ENCODE measurements at places on chromosomes 6 and 20.

DNA sequence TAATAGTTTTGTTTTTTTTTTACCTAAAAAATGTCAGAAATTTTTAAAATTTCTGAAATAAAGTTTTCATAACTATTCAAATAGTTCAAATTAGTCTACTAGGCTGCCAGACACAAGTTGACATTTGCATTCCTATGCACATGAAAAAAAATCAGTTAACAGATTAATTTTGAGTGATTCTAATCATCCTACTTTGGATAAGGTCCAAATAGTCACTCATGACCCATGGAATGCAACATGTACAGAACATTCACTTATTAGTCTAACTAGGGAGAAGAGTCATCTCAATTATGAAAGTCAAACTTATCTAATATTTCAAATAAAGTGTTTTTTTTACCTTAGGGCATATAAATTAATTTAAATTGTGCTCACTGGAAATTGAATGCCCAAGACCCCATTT, 390.2 kb downstream of the EPM2A start:
- DNase-seq, result no peak

DNA sequence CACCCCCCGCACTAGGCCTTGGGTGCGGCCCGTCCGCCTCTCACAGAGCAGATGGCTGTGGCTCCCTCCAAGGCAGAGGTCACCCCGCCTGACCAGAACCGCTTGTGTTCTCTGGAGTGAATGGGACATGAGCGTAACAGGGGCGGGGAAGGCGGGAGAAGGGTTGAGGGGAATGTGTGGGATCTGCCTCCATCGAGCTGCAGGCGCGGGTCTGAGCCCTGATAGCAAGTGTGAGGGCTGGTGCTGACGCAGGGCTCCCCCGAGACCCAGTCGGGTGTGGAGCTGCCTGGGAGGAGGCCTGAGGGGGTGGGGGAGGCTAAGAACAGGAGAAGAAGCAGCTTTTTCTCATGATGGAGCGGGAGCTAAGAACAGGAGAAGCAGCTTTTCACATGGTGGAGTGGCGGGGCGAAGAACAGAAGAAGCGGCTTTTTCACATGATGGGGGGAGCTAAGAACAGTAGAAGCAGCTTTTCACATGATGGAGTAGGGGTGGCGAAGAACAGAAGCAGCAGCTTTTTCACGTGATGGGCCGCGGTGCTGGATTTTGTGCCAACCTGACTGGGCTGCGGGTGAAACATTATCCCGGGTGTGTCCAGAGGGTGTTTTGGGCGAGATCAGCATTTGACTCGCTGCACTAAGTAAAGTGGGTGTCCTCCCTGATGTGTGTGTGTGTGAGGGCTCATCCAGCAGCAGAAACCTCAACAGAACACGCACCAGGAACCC, 169.3 kb downstream of the TTLL2 start:
- peak; percentile 38 for DNase-seq

- DNase-seq, result no peak
Measured at GRCh38 chr6:22295145-22295544, 1.7 kb downstream of the PRL start.

DNA sequence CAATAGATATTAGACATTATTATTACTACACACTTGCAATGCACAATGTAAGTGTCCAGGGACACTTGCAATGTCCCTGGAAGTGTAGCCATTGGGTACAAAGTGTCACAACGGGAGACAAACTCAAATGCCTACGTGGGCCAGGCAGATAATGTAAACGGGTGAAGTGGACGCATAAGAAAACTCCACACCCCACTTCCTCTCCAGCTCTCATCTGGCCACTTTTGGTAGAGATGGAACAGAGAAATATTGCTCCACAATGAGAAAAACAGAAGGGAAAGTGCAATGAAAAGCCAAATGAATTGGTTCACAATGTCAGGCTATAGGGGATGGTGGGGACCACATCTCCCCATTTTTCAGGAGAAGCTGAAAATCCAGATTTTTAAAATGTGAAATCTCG, 9.4 kb downstream of the SULF2 start:
- no peak for DNase-seq

DNA sequence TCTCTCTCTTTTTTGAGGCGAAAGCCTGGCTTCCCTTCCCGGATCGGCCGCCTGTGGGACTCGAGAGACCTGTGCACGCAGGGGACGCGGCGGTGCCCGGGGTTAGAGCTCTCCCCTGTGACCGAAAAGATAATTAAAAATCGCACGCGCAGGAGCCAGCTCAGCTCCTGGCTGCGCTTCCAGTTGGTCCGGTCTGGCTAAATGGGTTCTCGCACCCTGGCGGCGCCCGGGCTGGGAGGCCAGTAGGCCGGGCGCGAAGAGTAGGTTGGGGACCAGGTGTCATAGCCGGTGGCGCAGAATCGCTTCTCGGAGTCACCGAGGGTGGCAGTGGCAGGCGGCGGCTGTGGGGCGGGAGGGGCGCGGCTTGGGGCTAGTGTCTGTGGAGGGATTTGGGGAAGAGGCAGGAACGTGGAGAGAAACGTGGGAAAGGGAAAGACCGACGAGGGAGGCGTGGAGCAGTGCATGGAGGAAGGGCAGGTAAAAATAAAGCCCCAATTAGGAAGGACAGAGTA, 41.9 kb upstream of the SUPT3H start:
- peak; percentile 79 for DNase-seq

DNA sequence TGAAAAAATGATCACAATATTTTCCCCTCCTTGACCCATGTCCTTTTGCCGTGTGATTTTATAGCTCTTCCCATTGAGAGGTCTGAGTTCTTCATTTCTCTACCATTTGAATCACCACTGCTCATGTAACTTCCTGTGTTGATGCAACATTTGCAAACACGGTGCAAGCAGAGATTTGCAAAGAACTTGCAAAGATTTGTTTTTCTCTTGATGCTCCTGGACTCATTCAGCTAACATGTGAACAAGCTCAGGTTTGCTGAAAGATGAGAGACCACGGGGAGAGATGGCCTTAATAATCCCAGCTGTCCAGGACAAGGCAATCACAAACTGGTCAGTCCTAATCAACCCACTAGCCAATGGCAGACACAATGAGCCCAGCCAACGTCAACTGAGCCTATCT, 8.6 kb downstream of the VNN2 start:
- DNase-seq, result no peak

DNA sequence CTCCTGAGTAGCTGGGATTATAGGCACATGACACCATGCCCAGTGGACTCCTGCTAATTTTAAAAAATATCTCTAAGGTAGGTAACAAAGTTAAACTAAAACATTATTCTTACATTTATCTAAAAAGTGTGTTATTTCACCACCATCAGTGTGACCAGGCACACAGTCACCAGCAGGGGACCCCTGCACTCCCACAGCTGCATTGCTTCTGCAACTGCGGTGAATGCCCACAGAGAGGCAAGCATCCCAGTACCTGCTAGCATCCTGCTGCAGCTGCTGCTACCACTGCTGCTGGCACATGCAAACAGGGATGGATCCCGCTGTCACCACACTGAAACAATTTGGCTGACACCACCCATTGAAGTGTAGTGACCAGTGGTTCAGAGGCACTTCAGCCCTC, 21.9 kb upstream of the EPB41L2 start:
- DNase-seq, result no peak

DNA sequence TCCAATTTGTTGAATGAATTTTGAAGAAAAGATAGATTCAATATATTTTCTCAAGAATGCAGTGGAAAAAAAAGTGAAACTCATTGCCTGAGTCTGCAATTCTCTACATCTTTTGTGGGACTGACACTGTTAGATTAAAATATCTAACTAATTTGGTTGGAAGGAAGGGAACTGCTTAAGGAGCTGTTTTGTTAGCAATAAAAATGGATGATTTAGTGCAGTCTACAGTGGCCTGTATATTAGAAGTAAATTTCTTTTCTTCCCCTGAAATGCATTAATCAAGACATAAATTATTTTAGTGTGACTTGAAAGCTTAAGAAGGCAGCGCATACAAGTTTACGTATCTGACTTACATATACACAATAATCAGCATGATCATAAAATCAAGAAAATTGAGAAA, 1332.6 kb downstream of the EPHA7 start:
- DNase-seq, result no peak

- DNase-seq, result peak; percentile 75
Measured at GRCh38 chr6:145814035-145814500, 527 bp downstream of the FBXO30 start.

- no peak for DNase-seq
Measured at GRCh38 chr20:46070215-46070900, 19.4 kb downstream of the NCOA5 start.

GRCh38 chr6:101401792-101402621, 8.5 kb downstream of the GRIK2 start:
- peak; percentile 87 for DNase-seq

DNA sequence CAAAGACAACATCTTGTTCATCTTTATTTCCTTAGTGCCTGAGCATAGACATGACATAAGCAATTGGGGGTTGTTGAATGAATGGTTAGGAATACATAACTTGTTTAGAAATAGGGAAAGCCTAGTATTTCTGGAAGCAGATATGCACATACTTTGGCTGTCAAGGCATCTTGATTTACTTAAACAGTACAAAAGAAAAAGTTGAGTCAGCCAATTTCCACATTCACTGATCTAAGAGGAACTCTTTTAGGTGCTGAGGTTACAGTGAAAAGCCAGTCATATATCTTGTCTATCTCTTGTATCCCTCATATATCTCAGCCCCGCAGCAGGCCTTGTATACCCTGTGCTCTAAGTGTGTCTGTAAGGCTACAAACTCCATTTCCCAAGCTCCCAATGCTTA, 11.6 kb downstream of the ZKSCAN4 start:
- DNase-seq, result no peak

DNA sequence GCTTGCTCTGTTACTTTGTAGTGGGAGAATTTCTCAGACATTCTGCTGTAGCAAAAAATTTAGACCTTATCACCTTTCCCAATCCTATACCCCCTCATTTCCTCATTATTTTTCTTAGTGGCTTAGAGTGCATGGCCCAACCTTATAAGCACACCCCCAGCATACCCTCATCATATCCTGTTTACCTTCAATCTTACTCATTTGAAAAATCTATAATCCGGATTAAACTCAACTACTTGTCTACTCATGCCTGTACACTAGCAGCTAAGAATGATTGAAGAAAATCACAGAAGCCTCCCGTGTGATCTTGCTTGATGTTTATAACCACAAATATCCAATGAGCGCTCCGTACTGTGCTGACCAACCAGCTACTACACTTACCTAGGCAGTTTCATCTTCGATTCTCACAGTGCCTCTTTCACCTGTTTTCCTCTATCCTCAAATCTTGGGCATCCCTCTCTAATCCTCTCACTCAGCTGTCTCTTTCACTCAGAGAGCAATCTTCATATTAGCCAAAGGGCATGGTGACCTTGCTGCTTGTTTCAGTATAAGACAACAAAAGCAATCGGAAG, 36.6 kb downstream of the AIG1 start:
- no peak for DNase-seq

- DNase-seq, result no peak
Measured at GRCh38 chr6:8194490-8194889, 92.1 kb upstream of the EEF1E1 start.

- DNase-seq, result no peak
Measured at GRCh38 chr6:108714101-108714765, 134.0 kb upstream of the ARMC2 start.

- DNase-seq, result no peak
Measured at GRCh38 chr20:34300256-34300806, 2.8 kb downstream of the AHCY start.

- no peak for DNase-seq
Measured at GRCh38 chr20:39775110-39775509, 813.0 kb downstream of the DHX35 start.

DNA sequence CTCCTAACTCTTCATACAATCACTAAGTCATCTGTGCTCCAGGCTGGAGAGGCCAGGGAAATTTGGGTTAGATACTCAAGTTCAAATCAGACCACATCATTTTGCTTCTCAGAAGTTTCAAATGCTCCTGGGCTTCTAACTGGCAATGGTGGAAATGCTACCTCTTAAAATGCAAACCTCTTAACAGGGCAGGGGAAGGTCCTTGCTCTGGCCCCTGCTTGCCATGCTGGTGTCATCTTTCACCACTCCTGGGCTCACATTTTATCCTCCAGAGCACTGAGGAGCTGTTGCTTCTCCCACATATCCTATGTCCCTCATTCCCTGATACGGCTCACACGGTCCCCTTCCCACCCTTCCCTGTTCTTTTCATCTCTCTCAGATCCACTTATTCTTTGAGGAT, 41.8 kb upstream of the NT5E start:
- no peak for DNase-seq

GRCh38 chr6:166032366-166033200, 135.1 kb downstream of the TBXT start:
- no peak for DNase-seq

DNA sequence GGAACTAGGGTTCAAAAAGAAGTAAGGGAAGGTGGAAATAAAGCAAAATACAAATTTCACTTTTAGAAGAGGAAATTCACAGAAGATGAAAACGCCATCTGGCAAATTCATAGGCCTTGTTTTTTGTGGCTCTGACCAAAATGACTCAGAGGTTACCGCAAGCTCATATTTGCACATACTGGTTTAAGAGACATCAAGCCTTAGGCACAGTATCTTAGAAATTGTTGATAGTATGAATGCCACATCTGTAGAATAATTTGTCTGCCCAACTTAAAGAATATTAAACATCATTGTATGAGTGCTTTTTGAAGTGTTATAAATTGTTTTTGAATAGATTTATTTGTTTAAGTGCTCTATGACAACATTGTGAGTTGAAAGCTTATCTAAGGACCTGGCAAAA, 10.6 kb downstream of the TAAR1 start:
- no peak for DNase-seq

GRCh38 chr6:134714113-134714512, 235.8 kb downstream of the ALDH8A1 start:
- DNase-seq, result no peak

DNA sequence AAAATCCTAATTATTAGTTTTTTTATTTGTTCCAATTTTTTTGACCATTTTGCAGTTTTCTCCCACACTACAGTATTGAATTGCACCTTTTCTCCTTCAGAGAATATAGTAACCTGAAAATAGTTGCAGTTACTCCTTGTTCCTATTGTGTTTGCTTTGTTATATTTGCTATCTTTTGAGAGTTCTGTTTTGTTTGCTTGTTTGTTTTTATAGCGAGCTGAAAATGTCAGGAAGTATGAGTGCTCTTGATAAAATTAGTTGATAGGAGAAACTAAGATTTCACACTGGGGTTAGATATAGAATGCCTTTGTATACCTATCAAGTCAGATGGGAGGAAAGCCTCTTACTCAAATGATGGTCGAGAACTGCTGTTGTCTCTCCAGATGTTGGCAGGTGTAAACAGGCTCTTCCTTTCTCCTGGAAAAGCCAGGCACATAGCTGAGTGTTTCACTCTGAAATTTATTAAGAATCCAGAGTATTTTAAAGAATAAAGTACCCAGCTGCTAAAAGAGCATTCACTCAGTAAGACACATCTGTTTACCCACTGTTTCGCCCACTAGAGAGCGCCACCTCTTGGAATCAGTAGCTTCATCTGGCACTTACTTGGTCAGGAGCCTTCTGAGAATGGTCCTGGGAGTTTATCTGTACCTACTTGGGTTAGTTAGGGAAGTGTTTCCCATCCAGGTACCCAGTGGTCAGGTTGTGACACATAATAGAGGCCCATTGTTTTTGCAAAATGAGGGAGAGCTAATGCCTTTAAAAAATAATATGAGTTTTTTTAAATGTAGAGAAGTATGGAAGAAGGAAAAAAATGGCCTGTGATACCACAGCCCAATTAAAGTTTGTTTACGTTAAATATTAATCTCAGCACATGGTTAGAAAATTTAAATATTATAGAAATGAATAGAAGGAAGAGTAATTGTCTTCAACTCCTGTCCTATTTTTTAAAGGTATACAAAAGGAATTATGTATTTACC, 11.2 kb downstream of the NT5DC1 start:
- no peak for DNase-seq

Data from ecto neural progenitor cell (in vitro differentiated cells).